ENCODE measurements at places on chromosomes 6 and 20. TPM values are rescaled to one million over a fixed set of nuclear protein-coding genes. Genes with fewer than 3 reads are reported as not detected.

Gene SYCP2
- total RNA-seq, result 0.92 TPM

Gene KCNG1
- total RNA-seq, result 30.8 TPM

Gene NOX3
- not detected for total RNA-seq

Gene NKX2-4
- total RNA-seq, result not detected

Gene PCK1
- not detected for total RNA-seq

Gene TBC1D32
- total RNA-seq, result 1.7 TPM
